Stimulated activated CD8-positive, alpha-beta memory T cell treated with anti-CD3 and anti-CD28 coated beads, Interleukin-15, amount 100 ng/mL, for 1 hour (primary cell): ENCODE measurements at places on chromosomes 7 and 10.

DNA sequence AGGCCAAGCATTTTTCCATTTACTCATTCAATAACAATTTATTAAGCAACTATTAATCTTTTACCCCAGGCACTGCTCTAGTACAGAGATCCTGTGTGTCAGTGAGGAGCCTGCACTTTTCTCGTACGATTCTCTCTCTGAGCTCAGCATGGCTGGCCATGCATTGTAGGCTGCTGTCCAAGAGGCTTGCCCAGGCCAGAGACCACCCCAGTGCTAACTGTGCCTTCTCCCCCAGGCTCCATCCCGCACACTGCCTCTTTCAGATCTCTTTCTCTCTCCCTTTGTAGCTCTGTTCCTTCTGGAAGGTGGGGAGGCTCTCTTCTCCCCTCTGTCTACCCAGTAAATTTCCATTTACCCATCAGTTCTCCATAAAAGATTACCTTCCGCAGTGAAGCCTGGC, 101.0 kb upstream of the IKZF1 start:
- DNase-seq: no peak

GRCh38 chr10:106957823-106958588, 206.5 kb downstream of the SORCS1 start:
- no peak for DNase-seq

DNA sequence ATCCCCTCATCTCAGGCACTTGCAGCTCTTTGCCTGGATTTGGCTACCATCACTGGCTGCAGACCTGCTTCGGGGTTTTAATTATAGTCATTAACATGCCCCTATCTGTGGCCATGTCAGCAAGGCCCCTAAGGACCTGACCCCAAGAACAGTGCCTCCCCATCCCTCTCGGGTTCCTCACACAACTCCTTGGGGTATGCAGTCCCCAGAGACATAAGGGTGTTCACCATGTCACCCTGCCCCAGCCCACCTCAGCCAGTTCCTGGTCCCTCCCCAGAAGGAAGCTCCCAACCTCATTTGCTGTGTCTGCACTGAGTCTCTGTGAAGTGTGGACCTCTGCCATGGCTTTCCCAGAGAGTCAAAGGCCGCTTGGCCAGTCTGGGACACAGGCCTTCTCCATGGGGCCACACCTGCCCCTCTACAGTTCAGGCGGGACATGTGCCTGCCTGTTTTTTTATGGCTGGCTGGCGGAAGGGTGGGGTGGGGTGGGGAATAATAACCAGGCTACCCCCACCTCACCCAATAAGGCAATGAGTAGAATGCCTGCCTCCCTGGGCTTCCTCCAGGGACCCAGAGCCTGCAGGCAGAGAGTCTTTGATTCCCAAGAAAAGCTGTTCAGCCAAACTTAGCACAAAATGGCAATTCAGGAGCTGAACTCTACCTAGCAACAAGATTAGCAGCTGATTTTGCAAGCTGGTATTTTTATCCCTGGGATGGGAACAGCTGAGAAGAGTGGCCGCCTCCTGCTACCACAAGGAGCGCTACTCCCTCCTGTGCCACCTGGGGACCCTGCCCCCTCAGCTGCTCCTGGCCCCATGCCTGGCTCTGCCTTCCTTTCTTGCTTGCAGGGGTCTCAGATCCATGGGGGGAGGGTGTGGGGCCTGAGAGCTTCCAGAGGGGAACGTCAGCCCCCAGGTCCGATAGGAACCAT, 23.7 kb upstream of the CAMK2B start:
- DNase-seq: no peak

DNA sequence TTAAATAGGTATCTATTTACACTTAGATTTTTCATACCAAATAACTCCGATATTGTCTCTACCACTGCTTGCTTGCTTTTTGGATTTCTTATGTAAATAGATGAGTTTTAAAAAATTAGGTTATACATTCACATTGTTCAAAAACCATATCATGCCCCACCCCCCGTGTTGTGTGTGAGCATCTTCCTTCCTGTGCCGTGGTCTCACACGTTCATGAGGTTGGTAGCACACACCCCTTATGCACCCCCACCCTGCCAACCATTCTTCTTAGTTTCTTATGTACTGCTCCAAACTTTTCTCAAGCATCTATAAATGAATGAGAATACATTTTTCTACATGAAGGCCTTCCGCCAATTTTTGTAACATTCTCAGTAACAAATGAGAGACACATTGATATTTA, 115.6 kb downstream of the FANK1 start:
- peak; percentile 4 for DNase-seq

GRCh38 chr10:58220769-58221451, 46.8 kb downstream of the IPMK start:
- DNase-seq: no peak

- DNase-seq: no peak
Observed at GRCh38 chr10:57917019-57917418, 350.7 kb downstream of the IPMK start.

- no peak for DNase-seq
Observed at GRCh38 chr7:138431517-138431916, 28.5 kb upstream of the TRIM24 start.

- no peak for DNase-seq
Observed at GRCh38 chr10:132742837-132743194, 43.1 kb downstream of the NKX6-2 start.

GRCh38 chr10:99676426-99676825, 17.1 kb downstream of the ENTPD7 start:
- no peak for DNase-seq

- no peak for DNase-seq
Observed at GRCh38 chr7:129176916-129177710, 11.3 kb upstream of the SMO start.

DNA sequence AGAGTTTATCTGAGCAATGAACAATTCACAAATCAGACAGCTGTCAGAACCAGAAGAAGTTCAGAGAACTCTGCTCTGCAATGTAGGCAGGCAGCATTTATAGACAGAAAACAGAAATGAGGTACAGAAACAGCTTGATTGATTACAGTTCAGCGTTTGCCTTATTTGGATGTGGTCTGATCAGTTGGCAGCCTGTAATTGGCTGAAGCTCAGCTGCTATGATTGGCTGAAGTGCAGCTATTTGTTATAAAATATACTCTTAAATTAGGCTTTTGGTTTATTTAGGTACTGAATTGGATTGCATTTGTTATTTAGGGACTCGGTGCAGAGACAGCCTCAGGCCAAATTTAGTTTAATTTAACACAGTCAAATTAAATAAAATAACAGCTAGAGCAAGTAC, 85.8 kb upstream of the JAZF1 start:
- DNase-seq: no peak
